ENCODE measurements at places on chromosomes 6 and 20. TPM values are rescaled to one million over a fixed set of nuclear protein-coding genes. Genes with fewer than 3 reads are reported as not detected.

Gene PRPH2
- not detected for total RNA-seq

Gene TMEM170B
- total RNA-seq, result 6.3 TPM

Gene FOXA2
- total RNA-seq, result not detected

Gene IL17A
- not detected for total RNA-seq

Gene STMND1
- not detected for total RNA-seq

Gene BPI
- not detected for total RNA-seq

Gene EDEM2
- total RNA-seq, result 115 TPM

Gene STMN3
- 180 TPM for total RNA-seq

Gene C6orf118
- not detected for total RNA-seq

Gene TBXT
- total RNA-seq, result 2.2 TPM

Gene SCUBE3
- 0.24 TPM for total RNA-seq

Gene C6orf163
- total RNA-seq, result 0.34 TPM
